ENCODE measurements at places on chromosomes 11 and 22.
A peak's percentile ranks its signal among the peaks of the same experiment; 100 is the strongest.

- DNase-seq: no peak
Measured at GRCh38 chr22:42717197-42717928, 3.3 kb downstream of the A4GALT start.

GRCh38 chr11:26199331-26200095 is 132.4 kb upstream of the ANO3 start:
- no peak for DNase-seq

DNA sequence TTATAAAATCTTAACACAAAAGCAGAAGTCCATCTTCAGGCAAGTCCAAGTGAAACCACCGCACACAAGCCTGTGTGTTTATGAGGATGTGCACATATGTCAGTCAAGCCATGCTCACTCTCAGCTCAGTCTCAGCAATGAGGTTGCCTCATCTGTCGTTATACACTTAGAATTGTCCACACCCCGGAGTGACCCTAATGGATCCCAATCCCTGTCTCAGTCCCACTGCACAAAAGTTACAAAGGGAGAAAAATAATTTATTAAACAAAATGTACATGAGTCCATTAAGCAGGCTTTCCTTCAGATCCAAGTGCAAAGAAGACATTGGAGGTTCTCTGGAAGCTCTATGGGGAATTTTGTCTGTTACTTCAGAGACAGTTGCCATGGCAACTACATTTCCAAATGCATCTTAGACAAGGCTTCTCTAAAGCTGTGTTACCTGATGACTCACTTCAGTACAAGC is 24.4 kb downstream of the OR8B12 start:
- no peak for DNase-seq

DNA sequence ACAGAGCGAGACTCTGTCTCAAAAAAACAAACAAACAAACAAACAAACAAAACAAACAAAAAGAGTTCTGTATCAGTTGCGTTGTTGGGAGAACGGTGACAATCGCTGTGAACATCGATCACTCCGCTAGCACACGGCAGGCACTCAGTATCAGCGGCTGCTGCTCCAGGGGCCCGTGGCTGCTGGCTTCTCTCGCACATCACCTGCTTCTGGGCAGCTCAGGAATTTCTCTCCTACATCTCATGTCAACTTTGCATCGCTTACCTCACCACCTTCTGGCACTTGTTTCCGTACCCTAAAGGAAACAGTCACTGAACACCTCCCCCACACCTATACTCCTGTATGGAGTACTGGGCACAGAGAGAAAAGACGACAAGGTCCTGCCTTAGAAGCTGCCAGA is 70.3 kb upstream of the WNT7B start:
- DNase-seq: peak; percentile 8

- DNase-seq: no peak
Measured at GRCh38 chr11:57482782-57483561, 22.6 kb downstream of the RTN4RL2 start.

DNA sequence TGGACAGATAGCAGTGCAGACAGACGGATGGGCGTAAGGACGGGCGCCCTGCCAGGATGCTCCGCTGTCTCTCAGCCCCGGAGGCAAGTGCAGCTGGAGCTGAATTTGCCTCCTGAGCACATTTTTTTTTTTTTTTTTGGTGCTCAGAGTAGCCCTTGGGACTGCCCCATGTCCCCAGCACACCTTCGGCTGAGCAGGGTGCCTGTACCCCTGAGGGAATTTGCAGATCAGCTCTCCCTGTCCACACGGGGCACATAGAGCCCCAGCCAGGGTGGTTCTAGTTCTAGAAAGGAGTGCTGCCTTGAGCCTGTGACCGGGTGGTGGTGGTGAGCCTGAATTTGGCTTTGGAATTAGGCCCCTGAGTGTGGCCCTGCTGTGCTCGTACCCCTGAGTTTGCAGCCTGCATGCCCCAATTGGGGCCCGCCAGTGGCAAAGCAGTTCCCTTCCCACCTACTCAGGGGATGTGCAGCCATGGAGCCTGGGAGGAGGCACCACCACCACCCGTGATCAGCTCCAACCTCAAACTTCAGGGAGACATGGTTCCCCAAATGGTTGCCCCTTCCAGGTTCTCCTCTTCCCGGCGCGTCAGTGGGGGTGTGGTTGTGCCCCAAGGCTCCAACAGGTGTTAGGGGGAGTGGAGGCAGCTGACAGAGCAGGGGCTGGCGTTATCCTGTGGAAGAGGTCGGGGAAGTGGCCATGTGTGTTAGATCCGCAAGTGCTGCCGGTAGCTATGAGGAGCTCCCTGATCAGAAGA is 1232.7 kb downstream of the BRD1 start:
- DNase-seq: no peak

DNA sequence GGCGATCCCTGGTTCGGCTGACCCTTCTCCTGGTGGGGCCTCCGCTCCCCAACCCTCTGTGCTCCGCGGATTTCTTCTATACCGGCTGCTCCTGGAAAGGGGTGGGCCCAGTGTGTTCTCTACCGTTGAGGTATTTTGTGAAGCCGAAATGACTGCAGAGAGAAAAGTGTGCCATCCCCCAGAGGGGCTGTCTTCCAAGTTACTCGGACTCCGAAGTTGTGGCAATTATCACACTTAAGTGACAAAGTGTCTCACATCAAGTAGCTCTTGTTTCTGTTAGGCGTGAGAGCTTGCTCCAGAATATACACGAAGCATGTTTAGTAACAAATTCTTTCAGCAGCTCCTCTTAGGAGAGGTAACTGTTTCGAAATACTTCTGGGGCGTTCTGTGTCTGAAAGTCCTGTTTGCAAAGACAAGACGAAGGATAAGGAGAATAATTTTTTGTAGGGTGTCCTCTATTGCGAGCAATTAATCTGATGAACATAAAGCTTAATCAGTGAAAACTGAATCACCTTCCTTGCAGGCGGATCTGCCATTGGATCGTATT is 434 bp downstream of the XPNPEP3 start:
- no peak for DNase-seq

DNA sequence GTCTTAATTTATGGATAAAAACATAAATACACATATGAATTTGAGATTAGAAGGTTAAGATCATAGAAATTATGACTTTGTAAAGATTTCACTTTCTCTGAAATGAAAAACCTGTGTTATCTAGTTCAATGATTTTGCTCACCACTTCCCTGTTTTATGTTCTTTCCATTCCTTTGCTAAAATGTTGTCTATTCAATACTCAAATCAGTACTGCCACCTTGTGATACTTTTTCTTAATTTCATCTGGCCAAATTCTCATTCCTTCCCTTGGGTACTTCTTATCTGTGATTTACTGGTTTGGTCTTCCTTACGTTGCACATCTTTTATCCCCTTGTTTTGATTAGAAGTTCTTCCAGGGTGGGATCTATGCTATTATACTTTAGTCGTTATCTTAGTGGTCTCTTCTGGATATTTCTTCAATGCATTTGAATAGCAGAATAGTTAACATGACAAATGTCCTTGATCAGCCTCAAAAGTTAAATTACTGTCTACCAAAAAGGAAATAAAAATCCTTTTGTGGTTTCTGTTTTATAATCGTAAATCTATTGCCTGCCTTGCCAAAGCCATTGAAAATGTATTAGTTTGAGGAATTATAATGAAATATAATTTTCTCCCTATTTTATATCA is 197.0 kb downstream of the PGR start:
- no peak for DNase-seq

- no peak for DNase-seq
Measured at GRCh38 chr11:116420030-116420429, 352.8 kb downstream of the BUD13 start.

- DNase-seq: no peak
Measured at GRCh38 chr11:316891-317301, 3.1 kb downstream of the IFITM1 start.

DNA sequence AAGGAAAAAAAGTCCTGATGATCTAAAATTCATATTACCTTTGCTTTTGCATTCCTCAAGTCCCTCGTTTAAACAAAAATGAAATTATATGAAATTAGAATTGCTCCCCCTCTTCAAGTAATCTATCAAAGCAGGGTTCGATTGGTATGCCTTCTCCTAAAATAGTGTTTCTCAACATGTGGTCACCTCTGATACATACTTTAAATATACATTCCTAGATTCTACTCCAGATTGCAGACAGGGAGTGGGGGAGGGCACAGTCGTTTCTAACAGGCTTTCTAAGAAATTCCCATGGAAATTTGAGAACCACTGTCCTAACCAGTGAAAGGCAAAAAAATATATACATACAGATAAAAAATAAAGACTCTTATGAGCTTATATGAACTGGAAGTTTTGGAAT is 22.6 kb upstream of the IRAG1 start:
- no peak for DNase-seq

DNA sequence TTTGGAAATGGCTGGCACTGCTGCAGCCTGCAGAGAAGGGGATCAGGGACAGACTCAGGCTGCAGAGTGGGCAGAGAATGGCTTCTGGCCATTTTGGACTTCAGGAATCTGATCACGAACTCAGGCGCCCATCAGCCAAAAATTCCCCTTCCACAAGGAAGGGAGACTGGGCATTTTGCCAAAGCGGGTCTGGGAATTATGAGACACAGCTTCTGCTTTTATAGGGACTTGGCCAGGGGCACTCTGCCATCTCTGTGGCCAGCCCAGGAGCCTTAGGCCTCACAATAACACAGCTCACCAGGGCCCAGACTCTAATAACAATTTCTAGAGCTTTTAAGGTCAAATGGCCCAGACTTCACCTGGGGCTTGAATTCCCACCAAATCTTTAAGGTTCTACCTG is 74.7 kb downstream of the CHST1 start:
- peak; percentile 67 for DNase-seq

- peak; percentile 83 for DNase-seq
Measured at GRCh38 chr22:37060801-37061610, 9.5 kb downstream of the KCTD17 start.

DNA sequence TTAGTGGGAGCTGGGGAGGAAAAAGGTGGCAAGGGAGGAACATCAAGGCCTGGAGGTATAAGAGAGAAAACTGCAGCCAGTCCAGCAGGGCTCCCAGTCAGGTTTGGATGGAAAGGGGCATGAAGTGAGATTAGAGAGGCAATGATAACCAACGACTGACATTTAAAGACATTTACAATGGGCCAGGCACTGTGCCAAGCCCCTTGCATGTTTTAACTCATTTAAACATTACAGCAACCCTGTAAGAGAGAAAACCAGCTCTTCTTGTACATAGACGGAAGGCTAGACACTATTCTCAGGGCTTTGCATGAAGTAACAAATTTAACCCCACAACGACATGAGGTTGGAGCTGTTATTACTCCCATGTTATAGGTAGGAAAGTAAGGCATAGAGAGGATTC is 32.1 kb upstream of the PAK1 start:
- DNase-seq: no peak

GRCh38 chr11:111554532-111554931 is 14.0 kb downstream of the LAYN start:
- DNase-seq: no peak

DNA sequence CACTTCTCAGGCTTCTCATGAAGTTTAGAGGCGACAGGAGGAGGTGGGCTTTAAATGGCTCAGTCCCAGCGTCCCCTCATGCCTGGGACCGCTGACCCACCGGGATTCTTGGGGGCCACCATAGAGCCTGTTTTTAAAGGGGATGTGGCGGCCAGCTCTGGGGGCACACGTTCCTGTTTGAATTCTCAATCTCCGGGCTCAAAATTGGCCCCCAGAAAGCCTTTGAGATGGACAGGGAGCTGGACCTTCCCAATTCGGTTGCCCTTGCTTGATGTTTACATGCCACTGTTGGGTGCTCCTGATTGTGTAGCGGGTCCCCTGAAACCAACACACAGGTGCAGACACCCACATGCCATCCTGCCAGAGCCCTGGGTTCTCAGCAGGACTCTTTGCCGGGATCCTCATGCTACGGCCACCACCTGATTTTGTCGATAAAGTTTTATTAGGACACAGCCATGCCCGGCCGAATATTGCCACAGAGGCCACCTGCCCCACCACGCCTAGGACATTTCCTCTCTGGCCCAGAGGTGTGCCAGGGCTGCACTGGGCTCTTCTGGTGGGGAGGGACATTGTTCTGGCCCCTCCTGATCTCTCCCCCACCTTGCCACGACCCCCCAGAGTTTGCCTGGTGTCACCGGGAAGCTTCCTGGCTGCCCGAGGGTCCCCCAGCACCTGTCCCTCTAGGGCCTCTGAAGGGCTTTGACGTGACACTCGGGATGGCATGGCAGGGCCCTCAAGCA is 71.6 kb downstream of the KCNQ1 start:
- DNase-seq: peak; percentile 59

DNA sequence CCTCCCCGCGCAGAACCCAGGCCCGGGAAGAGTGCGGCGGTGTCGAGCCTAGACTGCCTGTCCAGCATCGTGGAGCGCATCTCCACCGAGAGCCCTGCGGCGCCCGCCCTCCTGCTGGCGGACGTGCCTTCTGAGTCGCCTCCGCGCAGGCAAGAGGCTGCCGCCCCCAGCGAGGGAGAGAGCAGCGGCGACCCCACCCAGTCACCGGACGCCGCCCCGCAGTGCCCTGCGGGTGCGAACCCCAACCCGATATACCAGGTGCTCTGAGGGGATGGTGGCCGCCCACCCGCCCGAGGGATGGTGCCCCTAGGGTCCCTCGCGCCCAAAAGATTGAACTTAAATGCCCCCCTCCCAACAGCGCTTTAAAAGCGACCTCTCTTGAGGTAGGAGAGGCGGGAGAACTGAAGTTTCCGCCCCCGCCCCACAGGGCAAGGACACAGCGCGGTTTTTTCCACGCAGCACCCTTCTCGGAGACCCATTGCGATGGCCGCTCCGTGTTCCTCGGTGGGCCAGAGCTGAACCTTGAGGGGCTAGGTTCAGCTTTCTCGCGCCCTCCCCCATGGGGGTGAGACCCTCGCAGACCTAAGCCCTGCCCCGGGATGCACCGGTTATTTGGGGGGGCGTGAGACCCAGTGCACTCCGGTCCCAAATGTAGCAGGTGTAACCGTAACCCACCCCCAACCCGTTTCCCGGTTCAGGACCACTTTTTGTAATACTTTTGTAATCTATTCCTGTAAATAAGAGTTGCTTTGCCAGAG is 2.0 kb downstream of the MYOD1 start:
- DNase-seq: peak; percentile 73

DNA sequence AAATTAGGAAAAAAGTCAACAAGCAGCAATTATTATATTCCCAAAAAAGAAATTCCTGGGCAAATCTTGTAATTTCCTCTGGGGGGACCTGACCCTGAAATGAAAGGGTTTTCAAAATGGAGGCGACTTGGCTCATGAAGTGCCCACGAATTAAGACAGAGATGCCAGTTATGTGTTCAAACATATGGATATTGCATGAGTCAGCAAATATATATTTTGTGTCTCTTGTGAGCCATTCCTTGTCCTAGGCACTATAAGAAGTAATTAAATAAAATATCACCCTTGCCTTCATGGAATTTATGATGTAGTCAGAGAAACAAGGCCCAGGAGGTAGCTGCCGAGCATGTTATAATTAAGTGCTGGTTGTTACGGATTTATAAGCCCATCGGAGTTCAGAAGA is 68.6 kb downstream of the BARX2 start:
- no peak for DNase-seq

- no peak for DNase-seq
Measured at GRCh38 chr11:2904153-2905052, 18.8 kb upstream of the CDKN1C start.
